CD4-positive, alpha-beta T cell treated with Interleukin-17A for 1 hour (primary cell): ENCODE measurements at places on chromosomes 3 and 15.

GRCh38 chr3:55704521-55704920 is 217.4 kb upstream of the WNT5A start:
- no peak for DNase-seq

- no peak for DNase-seq
Observed at GRCh38 chr15:66849393-66849745, 147.3 kb downstream of the SMAD6 start.

GRCh38 chr3:180274536-180274935 is 237.8 kb upstream of the PEX5L start:
- no peak for DNase-seq

DNA sequence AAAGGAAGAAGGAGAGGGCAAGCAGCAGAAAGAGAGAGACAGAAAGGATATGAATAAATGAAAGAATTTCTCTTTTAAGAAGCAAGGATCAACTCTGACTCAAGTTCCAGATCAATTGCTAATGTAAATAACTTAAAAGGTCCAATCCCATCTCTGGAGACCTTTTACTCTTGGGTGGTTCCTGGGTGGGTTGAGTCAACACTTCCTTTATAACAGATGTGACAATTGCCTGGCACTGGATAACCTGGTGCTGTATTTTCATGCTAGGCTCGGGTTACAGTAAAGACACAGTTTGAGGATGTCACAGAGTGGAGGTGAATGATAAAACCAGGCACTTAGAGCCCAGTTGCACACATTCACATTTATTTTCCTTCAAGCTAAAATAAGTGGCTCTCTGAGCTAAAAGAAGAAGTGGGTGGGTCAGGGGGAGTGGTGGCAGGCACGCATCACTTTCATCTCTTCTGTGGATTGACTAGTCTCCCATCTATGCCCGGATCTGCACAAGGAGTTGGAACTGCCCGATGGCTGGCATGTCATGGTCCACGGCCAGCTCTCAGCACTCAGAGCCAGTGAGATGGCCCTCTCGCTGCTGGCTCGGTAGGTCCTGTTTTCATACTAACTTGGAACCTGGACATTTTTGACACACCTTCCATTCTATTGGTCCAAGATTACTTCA is 465.8 kb downstream of the FOXP1 start:
- DNase-seq = no peak

DNA sequence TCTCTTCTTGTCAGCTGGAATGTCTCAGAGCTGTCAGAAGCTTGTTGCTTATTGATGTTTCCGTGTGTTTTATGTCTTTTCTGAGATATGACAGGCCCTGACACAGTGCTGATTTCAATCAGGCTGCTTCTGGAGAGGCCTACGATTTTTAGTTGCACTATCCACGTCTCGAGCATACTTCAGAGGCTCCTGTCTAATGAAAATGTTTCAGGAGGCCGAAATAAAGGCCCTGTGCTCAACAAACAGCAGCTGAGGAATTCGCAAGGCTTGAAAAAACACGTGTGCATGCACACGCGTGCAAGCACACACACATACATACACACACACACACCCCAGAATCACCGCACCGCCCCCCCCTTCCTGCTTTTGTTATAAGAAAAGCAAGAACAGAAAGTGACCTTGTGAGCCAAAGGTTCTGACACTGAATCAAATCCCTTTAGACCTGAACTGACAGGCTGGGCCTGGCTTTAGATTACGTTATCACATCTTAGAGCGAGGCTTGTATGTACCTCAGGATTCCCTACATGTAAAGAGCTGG is 296.6 kb downstream of the NR2F2 start:
- no peak for DNase-seq

- DNase-seq = no peak
Observed at GRCh38 chr3:156353563-156353962, 201.4 kb downstream of the SSR3 start.

DNA sequence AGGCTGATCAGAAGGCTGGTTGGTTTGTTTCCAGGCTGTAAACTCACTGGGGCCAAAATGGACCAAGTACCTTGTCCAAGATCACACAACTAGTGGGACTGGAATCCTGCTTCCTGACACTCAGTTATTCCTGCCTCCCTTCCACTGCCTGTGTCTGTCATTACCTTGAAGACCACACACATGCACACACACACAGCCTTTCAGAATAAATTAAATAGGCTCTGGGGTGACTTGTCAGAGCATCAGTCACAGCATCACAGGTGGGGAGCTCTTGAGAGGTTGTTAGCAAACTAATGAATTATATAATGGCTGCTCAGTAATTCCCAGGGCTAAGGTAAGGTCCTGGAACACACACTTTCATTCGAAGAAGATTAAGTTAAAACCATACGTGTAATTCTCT is 231.8 kb downstream of the UACA start:
- DNase-seq = no peak

GRCh38 chr3:3178498-3179328 is 778 bp downstream of the CRBN start:
- DNase-seq = peak; percentile 32

- no peak for DNase-seq
Observed at GRCh38 chr15:98422130-98422478, 226.2 kb upstream of the IGF1R start.

- peak; percentile 4 for DNase-seq
Observed at GRCh38 chr15:55494931-55495330, 13.1 kb downstream of the DNAAF4 start.

- peak; percentile 15 for DNase-seq
Observed at GRCh38 chr3:123652342-123652984, 67.6 kb upstream of the HACD2 start.

DNA sequence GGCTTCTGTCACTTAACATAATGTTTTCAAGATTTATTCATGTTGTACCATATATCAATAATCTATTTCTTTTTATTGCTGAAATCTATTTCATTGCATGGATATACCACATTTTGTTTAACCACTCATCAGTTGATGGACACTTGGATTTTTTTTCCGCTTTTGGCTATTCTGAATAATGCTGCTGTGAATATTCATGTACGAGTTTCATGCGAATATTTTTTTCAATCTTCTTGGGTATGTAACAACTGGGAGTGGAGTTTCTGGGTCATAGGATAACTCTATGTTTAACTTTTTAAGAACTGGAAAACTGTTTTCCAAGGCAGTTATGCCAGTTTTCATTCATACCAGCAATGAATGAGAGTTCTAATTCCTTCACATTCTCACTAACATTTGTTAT is 21.7 kb upstream of the GPR160 start:
- no peak for DNase-seq

GRCh38 chr3:435161-435560 is 238.6 kb downstream of the CHL1 start:
- no peak for DNase-seq

GRCh38 chr3:129529436-129530210 is 1.2 kb downstream of the RHO start:
- DNase-seq = no peak

- no peak for DNase-seq
Observed at GRCh38 chr3:24863215-24863614, 368.6 kb upstream of the THRB start.

DNA sequence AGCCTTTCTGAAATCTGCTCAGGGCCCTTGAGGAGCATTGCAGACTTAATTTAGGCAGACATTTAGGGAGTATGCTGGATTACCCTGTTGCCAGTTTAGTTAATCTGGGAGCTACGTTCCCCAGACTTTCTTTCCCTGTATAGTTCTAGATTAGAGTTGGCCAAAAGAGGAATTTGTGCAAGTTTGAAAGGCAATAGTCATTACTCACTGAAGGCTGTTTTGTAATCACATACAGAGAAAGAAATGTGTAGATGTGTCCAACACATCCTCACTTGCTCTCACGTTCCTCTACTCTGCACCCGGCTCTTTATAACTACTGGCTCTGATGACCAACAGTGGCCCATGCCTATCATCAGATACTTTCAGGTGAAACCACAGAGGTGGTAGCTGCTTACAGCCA is 24.2 kb downstream of the MASP1 start:
- DNase-seq = no peak

GRCh38 chr15:89307791-89308190 is 26.8 kb downstream of the POLG start:
- DNase-seq = no peak

DNA sequence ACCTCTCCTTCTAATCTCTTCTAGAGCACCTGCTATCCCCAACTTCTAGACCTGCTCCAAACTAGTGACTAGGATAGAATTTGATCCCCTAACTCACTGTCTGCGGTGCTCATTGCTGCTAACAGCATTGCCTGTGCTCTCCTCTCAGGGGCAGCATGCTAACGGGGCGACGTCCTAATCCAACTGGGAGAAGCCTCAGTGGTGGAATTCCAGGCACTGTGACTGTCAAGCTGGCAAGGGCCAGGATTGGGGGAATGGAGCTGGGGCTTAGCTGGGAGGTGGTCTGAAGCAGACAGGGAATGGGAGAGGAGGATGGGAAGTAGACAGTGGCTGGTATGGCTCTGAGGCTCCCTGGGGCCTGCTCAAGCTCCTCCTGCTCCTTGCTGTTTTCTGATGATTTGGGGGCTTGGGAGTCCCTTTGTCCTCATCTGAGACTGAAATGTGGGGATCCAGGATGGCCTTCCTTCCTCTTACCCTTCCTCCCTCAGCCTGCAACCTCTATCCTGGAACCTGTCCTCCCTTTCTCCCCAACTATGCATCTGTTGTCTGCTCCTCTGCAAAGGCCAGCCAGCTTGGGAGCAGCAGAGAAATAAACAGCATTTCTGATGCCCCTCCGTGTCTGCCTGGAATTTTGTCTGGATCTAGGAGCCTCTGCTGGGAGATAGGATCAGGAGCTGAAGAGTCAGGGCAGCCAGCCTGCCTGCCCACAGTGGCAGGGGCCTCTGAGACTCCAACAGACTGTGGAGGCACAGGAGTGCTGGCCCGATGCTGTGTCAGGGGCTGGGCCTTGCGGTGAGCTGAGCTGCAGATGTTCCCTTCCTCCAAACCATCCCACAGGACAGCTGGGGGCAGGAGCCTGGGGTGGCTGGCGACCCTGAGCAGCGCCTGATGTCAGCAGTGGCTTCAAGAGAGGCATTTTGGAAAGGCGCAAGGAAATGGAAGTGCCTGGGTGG is 3.0 kb downstream of the ISLR start:
- no peak for DNase-seq

GRCh38 chr3:29409409-29409808 is 128.5 kb downstream of the RBMS3 start:
- DNase-seq = no peak

- no peak for DNase-seq
Observed at GRCh38 chr3:39407259-39407629, 724 bp downstream of the RPSA start.

- no peak for DNase-seq
Observed at GRCh38 chr3:113097960-113098447, 107.2 kb downstream of the GTPBP8 start.

- no peak for DNase-seq
Observed at GRCh38 chr3:61910732-61911131, 349.4 kb downstream of the PTPRG start.

GRCh38 chr15:65986416-65986815 is 117.1 kb downstream of the RAB11A start:
- no peak for DNase-seq

- no peak for DNase-seq
Observed at GRCh38 chr3:117989982-117990381, 1044.7 kb downstream of the IGSF11 start.

DNA sequence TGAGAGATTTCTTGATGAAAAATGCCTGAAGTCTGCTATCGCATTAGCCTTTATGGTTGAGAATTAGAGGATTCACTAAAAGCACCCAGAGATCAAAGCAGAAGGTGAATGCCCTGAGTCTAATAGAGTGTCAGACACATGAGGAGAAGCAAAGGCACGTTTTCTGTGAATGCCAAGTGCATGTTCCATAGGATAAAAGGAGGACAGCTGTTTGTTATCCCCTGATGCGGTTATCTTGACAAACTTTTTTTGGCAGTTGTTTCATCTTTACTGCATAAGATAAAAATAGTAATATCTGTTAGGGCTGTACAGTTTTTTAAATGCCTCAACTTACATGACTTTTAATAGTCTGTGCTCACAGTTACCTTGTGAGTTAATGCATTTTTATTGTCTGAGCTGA is 65.3 kb upstream of the CD96 start:
- no peak for DNase-seq

DNA sequence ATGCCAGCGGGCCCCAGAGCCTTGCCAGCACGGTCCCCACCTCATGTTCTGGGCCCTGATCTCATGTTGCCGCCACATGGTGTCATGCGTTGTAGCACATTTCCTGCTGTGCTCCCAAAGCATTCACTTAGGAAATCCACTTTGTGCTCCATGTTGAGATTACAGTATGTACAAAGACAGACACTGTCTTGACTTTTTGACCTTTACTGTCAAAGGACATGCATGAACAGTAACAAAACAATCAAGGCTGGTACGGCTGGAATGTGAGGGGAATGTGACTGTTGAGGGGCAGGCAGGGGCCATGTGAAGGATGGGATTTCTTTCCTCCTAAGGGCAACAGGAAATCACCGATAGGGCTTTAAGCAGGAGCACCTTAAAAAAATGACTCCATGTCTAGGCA is 53.3 kb upstream of the RPL32 start:
- DNase-seq = no peak

DNA sequence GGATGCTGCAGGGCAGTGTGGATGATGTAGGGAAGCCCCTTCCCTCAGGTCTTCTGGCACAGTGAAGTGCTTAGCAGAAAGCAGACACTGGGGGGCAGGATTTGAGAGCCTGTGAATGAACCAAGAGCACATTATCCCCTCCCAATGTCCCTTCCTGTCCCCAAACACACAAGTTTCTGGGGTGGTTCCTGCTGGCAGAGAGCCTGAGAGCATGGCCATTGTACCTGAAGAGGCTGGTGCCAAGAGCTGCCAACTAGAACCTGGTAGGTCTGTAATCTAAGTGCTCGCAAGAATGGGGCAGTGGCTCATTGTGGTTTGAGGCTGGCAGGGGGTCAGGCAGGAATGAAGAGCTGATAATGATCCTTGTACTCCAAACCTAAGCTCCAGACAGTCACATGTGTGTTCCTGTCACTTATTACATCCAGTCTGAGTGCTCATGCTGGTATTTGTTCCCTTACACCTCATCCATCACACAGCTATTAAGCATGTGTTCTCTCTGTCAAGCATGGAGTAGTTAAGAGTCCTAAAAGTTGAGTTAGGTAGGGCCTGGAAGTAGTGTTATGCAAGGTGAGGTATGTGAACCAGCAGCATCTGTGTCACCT is 6.7 kb upstream of the CCR1 start:
- peak; percentile 21 for DNase-seq

DNA sequence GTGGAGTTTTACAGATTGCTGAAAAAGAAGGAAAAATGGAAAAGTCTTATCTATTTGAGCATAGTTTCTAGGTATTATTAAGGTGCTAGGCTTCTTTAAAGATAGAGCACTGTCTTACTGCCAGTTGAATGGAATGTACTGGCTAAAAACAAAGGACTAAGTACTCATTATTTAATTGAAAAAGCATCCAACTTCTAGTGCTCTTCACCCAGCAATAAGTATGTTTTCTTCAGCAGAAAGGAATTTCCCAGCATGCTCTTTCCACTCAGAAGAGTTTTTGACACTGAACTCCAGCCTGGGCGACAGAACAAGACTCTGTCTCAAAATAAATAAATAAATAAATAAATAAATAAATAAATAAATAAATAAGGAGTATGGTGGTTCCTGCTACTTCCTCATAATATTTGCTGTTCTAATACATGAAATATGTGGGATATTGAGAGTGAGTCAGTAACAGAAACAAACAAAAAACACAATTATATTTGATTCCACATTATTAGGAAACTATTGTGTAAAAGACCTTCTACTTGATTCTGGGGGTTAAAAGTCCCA is 70.6 kb downstream of the ATP13A4 start:
- no peak for DNase-seq

GRCh38 chr3:108835101-108835500 is 12.5 kb downstream of the TRAT1 start:
- DNase-seq = peak; percentile 65
